Stimulated activated CD4-positive, alpha-beta T cell treated with anti-CD3 and anti-CD28 coated beads, Interleukin-4, amount 100 ng/mL, for 4 hours (primary cell): ENCODE measurements at places on chromosomes 1 and 21.

- DNase-seq, result no peak
These were observed 1.0 kb upstream of the GALNT2 start for GRCh38 chr1:230066031-230066430.

DNA sequence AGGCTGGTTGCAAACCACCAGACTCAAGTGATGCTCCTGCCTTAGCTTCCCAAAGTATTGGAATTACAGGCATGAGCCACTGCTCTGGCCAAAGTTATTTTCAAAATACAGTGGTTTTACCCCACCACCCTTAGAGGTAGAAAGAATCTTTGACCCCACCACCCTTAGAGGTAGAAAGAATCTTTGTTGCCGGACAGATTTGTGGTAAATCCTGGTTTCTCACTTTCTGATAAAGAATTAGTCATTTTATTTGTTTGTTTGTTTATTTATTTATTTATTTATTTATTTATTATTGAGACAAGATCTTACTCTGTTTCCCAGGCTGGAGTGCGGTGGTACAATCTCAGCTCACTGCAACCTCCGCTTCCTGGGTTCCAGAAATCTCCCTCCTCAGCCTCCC, 55.9 kb downstream of the NFIA start:
- DNase-seq, result no peak

- no peak for DNase-seq
These were observed 41.3 kb upstream of the KCNE1 start for GRCh38 chr21:34553151-34553952.

GRCh38 chr21:18449605-18450550, 46.3 kb upstream of the TMPRSS15 start:
- no peak for DNase-seq

- no peak for DNase-seq
These were observed 107.0 kb downstream of the NAV1 start for GRCh38 chr1:201645956-201646355.

GRCh38 chr21:26939601-26940111, 27.2 kb downstream of the ADAMTS5 start:
- DNase-seq, result no peak

DNA sequence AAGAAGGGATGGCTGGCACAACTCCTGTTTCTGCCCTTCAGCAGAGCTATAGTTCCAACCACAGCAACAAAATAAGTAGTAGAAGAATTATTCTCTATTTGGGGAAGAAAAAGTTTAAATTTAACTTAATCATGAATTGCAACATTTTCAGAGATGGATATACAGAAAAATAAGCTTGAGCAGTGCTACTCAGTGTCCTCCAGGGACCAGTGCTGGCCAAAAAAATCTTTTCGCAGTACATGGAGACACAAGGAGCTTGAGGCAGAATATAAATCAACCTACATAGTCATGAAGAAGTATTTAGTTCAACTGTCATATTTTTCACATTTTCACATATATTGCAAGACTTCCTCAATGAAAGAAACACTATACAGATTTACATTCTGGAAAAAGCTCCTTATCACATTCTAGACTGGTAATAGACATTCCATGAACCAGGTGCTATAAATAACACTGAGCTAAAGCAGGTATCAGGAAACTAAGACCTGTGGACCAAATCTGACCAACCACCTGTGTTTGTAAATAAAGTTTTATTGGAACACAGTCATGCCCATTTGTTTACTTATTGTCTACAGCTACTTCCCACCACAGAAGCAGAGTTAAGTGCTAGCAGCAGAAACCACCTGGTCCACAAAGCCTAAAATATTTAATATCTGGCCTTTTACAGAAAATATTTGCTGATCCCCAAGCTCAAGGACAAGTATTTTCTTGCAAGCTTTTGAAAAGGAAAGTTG, 101.9 kb downstream of the RGS21 start:
- DNase-seq, result no peak
